ENCODE measurements at places on chromosomes 11 and 22.

GRCh38 chr22:39746600-39747262 is 146.8 kb downstream of the ENTHD1 start:
- DNase-seq = no peak

DNA sequence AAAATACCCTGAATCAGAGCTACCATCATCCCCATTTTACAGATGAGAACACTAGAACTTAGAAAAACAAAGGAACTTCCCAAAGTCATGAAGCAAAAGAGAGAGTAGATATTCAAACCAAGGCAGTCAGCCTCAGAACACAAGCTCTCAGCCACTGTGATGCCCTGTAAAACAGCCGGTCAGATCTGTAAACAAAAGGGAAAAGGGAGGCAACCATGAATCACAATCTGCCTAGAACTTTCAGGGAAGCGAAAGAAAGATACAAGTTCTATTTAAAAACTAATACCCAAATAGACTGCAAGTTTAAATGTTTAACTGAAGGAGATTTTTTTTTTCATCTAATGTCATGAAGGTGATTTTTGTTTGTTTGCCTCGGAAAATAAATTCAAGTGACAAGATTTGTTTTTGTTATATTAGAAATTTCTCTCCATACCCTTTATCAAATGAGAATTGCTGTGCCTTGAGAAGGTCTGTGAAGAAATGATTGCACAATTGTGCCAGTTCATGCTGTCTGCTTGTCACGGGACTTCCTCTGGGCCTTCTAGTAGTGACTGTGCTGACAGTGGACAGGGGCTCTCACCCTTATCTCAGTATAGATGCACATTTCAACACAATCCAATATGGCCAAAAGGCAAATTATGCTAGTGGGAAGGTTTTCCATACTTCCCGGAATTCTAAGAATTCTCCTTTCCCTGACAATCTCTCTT is 11.7 kb downstream of the SAA1 start:
- DNase-seq = no peak

- DNase-seq = no peak
Measured at GRCh38 chr11:14102766-14103165, 140.2 kb downstream of the SPON1 start.

- no peak for DNase-seq
Measured at GRCh38 chr11:92828556-92828955, 140.9 kb upstream of the MTNR1B start.

DNA sequence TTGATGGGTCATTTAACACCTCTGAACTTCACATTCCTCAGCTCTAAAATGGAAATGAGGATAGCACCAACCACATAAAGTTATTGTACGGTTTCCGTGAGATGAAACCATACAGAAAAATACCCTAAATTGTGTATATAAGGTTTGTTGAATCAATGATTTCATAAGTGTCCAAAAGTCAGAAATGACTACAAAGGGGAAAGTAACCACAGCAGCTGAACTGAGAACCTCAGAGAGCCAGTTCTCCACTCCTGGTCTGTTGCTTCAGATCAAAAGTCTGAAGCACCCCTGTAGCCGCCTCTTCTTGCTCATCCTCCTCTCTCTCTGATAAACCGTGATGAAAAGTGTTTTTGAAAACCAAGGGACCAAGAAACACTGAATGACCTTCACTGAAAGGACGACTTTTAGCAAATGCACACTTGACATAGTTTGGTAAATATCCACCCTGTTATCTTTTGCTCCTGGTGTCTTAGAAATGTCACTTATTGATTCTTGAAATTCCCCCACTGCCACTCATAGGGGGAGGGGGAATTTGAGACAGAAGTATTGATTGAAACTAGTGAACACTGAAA is 194.5 kb downstream of the NAV2 start:
- no peak for DNase-seq

DNA sequence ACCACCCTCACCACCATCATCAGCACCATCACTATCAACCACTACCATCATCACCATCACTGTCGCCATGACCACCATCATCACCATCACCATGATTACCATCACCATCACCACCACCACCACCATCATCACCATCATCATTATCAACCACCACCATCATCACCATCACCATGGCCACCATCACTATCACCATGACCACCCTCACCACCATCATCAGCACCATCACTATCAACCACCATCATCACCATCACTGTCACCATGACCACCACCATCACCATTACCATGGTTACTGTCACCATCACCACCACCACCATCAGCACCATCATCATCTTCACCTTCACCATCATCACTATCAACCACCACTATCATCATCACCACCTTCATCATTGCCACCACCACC is 183.4 kb downstream of the SHANK2 start:
- DNase-seq = no peak

DNA sequence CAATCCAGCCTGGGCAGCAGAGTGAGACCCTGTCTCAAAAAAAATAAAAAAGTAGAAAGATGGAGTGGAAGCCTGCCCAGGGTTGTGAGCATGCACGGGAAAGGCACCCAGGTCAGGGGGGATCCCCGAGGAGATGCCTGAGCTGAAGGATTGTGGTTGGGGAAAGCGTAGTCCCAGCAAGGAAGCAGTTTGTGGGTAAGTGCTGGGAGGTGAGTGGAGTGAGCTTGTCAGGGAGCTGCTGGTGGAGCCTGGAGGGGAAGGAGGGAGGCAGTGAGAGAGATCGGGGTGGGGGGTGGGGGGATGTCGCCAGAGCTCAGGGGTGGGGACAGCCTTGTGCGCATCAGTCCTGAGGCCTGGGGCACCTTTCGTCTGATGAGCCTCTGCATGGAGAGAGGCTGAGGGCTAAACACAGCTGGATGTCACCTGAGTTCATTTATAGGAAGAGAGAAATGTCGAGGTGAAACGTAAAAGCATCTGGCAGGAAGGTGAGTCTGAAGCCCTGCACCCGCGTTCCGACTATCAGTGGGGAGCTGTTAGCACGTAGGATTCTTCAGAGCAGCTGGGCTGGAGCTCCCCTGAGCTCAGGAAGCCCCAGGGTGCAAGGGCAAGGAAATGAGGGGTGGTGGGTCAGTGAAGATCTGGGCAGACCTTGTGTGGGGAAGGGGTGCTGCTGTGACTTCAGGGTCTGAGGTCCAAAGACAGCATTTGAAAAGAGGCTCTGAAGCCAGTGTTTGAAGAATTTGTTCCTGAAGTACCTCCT is 10.2 kb downstream of the TMEM121B start:
- DNase-seq = no peak

GRCh38 chr11:110196241-110196754 is 100.1 kb downstream of the RDX start:
- DNase-seq = no peak

All from esophagus squamous epithelium (tissue), 5 donors.